ENCODE measurements at places on chromosomes 7 and 10.

- DNase-seq: no peak
Observed at GRCh38 chr10:125068406-125068805, 92.0 kb downstream of the CTBP2 start.

DNA sequence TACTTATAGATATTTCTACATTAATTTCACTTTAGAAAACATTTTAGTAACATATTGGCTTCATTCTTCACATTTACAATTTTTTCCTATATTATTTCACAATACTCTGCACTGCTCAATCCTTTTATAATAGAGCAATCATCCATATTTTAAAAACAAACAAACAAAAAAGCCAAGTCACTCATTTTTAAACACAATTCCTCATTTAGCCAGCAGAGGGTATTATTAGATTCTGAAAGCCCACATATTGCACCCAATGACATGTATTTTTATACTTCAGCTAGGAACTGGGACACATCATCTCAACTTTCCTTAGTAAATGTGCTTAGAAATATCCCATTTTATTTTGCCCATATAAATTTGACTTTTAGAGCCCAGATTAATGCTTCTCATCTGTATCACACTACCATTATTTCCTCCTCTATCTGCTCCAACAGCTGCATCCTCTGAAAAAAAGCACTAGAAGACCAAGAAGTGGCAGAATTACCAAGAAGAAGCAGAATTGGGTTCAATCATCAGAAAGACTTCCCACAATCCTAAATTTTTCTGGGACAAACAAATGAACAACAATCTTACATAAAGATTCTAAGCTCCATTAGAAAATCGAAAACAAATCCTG is 29.5 kb downstream of the CTNNA3 start:
- no peak for DNase-seq

GRCh38 chr10:43202224-43202656 is 64.0 kb downstream of the CSGALNACT2 start:
- DNase-seq: peak; percentile 77

GRCh38 chr10:29099001-29099400 is 189.9 kb upstream of the LYZL1 start:
- DNase-seq: no peak

DNA sequence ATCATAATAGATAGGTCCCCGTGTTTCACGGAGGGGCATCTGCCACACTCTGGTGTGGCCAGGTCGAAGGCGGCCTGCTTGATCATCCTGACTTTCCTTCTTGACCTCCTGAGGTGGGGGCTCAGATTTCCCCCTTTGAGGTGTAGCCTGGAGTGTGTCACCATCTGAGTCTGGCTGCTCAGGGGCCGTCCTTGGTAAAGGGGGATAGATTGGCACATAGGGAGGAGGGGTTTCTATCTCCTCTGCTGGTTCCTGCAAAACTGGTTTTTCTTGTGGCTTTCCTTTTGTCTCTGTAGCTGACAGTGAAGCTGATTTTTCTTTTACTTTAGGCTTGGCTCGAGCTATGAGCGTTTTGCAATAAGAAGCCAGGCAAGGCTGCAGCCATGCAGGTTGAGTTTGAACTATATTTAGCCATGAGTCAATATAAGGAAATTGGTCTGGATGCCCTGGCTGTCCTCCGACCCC is 7.1 kb upstream of the ZNF117 start:
- DNase-seq: no peak

DNA sequence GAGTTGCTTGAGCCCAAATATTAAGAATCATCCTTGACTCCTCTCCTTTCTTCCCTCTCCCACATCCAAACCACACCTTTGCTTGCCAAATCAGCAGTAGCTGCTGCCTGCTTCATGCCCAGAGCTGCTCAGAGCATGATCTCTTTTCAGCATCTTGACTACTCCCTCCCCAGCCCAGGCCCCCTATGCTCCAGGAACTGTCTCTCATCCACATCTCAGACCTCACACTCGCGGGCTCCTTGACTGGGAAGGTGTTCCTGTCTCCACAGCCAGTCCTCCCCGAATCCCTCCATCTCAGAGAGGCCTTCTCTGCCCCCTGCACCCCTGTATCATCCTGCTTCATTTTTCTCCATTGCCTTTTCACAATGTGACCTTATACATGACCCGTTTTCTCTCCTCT is 157.0 kb downstream of the DNAJB6 start:
- no peak for DNase-seq

- DNase-seq: no peak
Observed at GRCh38 chr7:155444746-155445145, 13.2 kb upstream of the EN2 start.

- no peak for DNase-seq
Observed at GRCh38 chr7:38962028-38962427, 15.7 kb upstream of the POU6F2 start.

DNA sequence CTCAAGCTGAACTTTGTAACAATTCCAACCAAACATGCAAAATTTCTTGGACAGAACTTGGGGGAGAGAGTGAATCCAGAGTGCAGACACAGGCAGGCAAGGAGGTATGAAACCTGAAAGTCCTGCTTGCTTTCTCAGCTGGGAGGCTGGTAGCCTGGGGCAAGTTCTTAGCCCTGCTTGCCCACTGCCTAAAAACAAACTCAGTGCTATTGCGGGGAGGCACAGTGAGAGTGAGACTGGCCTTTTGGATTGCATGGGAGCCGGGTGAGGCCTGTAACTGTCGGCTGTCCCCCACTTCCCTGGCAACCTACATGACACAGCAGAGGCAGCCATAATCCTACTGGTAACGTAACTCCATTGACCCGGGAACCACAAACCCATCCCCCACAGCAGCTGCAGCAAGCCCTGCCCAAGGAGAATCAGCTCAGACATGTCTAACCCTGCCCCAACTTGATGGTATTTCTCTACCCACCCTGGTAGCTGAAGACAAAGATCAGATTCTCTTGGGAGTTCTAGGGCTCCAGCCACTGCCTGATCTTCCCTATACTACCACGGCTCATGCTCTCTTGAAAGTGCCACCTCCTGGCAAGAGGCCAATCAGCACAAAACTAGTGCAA is 663.6 kb downstream of the GRM8 start:
- no peak for DNase-seq

- DNase-seq: peak; percentile 27
Observed at GRCh38 chr10:24463611-24464426, 254.9 kb downstream of the KIAA1217 start.

DNA sequence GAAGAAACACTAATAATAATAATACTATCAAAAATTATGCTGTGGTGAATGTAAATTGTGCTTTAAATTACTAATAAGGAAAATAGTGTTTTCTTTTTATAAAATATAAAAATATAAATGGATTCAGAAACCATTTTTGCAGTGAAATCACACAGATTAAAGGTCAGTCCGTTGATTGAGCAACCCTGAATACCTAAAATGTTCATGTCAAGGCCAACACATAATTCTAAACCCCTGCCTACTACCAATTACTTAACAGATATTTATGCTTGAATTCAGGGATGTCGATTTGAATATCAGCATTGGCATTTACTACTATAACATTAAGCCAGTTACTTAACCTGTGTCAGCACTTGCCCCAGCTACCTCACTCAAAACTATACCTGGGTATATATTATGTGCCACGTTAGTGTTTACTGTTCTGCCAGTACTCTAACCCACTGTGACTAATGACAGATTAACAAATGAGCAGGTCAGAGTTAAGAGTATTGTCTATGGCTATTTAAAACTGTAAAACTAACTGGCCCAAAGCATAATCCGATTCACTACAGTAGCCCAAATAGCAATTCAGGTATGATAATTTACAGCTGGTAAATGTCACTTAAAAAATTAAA is 165.0 kb downstream of the KMT2E start:
- DNase-seq: no peak

GRCh38 chr10:7886056-7886455 is 67.8 kb downstream of the TAF3 start:
- DNase-seq: no peak

Measured in stimulated activated CD4-positive, alpha-beta T cell treated with anti-CD3 and anti-CD28 coated beads, Interleukin-15, amount 100 ng/mL, for 24 hours (primary cell).